ENCODE measurements at places on chromosomes 6 and 20.

DNA sequence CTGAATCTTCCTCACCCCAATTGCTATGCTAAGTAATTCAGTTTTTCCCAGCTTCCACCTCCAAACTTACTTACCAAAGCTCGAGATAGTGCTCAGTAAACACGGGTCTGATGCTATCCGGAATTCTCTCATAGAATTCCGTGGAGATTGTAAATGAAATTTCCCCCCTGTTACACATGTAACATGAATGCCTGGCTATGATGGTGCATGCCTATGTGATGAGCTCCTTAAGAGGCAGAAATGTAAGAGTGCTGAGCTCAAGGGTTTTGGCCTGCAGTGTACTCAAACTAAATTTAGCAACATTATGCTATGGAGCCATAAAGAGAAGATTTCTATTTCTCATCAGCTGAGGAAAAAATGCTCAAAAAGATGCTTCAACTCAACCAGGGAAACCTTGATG is 133.4 kb upstream of the FUT9 start:
- no peak for DNase-seq

GRCh38 chr6:34177181-34177591 is 31.3 kb upstream of the GRM4 start:
- no peak for DNase-seq

DNA sequence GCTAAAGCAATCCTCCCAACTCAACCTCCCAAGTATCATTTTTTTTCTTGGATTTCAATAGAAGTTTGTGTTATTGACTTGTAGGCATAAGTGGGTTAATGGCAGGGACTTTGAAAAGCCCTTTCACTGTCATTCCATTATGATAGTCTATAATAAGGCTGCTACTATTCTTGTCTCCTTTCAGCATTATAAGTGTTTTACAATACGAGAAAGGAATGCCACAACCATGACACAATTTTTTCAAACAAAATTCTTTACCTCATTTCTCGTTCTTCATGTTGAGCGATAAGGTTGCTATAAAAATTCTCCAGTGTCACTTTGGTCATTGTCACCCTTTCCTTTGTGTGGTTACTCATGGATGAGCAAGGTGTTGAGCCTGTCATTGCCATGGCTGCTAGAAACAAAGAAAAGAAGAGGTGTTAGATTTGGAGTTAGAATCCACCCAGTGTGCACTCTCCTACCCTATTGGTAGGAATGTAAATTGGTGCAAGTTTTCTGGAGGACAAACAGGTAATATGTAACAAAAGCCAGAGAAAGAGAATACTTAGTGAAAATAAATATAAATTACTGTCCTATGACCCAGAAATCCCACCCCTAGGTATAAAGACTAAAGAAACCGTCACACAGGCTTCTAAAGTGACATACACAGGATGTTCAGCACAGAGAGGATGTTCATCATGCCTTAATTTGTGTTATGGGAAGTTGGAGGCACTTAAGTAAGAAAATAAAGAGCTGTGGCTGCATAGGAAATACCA is 7.3 kb downstream of the STK38 start:
- DNase-seq = no peak

GRCh38 chr6:30882204-30882758 is 2.0 kb upstream of the DDR1 start:
- DNase-seq = no peak

- no peak for DNase-seq
Observed at GRCh38 chr6:19873031-19873430, 35.9 kb downstream of the ID4 start.

GRCh38 chr6:107264357-107264840 is 149.1 kb upstream of the BEND3 start:
- DNase-seq = no peak

DNA sequence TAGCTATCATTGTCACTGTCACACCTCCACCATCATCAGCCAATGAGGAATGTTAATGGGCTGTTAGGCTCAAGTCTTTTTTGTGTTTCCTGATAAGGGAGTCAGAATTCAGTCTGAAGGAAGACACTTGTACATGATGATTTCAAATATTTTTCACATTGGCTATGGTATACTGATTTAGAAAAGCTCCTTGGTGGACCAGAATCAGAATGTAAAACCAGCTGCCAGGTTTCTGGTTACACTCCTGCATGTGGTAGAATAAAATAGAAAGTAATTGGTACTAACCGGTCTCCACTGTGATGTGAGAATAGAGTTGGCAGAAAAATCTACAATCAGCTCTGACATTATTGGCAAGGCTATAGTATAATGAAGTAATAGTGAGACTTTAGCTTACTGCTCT is 10.7 kb downstream of the COL9A1 start:
- no peak for DNase-seq

DNA sequence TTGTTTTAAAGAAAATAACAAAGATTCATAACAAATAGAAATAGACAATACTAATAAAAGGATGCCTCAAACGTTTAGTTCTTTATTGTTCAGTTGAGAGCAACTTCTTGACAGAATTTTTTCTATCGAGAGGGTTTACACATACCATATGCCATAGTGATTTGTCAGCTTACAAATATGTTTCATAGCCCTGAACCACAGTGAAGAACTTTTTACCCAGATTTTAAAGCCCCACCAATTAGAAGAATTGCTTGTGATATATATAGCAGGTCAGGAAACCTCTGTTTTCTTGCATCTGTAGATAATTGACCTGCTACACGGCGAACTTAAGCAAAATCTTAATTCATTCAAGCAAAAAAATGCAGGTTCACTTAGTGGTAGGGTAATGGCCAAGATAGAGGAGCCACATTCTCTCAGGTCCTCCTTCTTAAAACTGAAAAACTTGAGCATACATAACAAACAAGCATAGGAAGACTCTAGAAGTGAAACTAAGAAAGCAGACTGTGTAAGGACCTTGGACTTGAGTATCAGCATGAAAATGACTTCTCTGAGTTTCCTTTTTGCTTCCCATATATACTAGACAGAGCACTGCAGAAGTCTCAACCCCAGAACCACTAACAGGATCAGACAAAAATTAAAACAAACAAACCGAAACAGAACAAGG is 39.5 kb downstream of the CRISP1 start:
- no peak for DNase-seq

DNA sequence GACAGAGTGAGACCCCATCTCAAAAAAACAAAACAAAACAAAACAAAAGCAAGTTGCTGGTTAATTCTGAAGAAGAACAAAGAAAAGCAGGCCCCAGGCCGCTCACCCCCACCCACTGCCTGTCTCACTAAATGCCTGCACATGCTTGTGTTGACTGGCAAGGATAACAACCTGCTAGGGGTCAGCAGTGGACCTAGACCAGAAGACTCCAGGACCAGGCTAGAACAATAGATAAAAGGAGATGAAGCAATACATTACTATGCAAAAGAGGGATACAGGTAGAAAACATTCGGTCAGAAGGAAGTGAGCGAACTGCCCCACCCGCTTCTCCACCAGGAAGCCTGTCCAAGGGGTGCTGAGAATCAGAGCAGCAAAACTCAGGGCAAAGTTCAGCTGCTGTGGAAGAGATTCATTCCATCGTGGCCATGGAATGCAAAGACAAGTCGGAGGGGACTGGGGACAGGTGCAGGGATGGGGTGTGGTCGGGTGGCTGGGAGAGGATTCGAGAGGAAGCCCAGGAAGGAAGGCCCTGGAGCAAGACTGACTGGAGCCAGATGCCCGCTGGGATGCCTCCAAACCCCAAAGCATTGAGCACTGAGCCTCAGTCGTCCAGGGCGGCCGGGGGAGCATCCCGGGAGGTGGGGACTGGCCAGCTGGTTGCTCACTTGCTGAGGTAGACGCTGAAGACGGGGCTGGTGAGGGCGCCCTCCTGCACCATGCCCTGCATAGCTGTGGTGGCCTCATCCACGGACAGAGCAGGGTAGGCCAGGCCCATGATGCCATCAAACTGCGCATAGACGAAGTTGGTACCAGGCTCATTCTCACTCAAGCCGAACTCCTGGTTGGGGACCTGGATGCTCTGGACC is 5.3 kb downstream of the PGC start:
- DNase-seq = no peak

DNA sequence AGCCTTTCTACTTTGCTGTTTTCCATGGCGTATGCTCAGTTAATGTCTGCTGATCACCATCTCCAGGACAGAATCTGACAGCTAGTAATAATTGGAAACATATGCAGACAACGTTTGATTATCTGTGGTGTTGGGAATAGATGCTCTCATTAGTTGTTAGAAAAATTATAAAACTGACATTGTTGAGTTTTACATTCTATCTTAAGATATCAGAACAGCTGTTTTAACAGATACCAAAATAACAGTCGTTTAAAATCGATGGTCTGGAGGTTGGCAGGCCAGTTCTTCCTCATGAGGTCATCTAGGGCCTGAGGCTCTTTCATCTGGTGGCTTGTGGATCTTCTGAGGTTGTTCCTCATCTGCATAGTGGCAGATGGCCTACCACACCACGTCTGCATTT is 137.6 kb downstream of the AIG1 start:
- no peak for DNase-seq

DNA sequence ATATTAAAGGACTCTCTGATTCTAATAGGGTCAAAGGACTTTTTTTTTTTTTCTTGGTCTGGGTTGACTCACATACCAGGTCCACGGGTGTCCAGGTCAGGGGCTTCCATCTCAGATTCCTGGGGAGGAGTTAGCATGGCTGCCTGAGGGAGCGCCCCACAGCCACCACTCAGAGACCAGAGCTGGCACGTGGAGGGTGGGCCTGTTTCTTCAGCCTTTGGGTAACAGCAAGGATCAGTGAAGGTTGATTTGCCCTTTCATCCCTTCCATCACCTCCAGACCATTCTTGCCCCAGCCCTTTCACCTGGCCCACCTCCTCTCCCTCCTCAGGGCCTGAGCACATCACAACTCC is 5.9 kb upstream of the GPSM3 start:
- DNase-seq = no peak

DNA sequence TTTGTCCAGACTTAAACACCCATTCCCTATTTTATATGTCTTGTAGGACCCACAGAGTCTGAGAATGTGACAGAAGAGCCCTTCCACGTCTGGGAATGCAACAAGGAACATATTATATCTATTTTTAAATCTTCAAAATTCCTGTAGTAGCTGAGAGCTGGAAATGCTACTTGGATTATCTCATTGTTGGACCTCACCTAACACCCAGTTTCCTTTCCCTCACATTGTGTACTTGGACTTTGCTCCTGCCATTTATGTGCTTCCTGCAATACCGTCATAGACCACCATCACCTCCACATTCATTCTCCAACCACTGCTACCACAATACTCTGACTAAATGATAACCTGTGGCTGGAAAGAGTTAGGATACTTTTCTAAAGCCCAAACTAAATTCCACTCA is 335.4 kb downstream of the COL12A1 start:
- DNase-seq = no peak

DNA sequence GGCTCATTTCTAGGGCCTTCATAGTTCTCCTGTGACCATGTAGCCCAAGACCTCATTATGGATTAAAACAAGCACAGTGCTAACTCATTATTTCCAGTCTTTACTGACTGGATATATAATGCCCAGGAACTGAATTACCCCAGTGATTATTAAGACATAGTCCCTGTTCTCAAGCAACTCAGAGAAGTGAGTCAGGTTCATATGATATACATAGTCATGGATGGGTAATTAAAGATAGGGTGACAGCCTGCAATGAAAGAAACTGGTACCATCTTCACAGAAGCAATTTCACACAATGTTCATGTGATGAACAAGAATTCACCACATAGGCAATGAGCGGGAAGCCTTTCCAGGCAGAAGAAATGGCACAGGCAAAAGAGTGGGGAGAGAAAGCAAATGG is 3.5 kb downstream of the TRIM27 start:
- DNase-seq = no peak

GRCh38 chr20:51335329-51335841 is 207.1 kb downstream of the NFATC2 start:
- no peak for DNase-seq

- DNase-seq = no peak
Observed at GRCh38 chr20:55446301-55446700, 559.0 kb downstream of the CBLN4 start.

DNA sequence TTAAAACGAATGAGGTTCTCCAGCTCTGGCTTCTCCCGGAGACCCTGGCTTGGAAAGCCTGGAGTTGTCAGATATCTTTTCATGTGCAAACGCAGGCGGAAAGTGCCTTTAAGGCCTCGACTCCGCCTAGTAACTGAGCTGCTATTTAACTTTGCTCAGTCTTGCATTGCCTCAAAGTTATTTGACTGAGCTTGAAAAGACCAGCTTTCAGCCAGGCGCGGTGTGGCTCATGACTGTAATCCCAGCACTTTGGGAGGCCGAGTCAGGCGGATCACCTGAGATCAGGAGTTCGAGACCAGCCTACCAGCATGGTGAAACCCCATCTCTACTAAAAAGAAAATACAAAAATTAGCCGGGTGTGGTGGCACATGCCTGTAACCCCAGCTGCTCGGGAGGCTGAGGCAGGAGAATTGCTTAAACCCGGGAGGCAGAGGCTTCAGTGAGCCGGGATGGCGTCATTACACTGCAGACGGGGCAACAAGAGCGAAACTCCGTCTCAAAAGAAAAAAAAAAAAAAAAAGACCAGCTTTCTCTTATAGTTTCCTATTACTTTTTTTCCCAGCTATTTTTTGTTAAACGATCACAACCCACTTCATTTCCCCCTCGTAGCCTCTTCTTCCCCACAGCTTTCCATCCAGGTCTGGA is 1.9 kb downstream of the GCNT2 start:
- no peak for DNase-seq

DNA sequence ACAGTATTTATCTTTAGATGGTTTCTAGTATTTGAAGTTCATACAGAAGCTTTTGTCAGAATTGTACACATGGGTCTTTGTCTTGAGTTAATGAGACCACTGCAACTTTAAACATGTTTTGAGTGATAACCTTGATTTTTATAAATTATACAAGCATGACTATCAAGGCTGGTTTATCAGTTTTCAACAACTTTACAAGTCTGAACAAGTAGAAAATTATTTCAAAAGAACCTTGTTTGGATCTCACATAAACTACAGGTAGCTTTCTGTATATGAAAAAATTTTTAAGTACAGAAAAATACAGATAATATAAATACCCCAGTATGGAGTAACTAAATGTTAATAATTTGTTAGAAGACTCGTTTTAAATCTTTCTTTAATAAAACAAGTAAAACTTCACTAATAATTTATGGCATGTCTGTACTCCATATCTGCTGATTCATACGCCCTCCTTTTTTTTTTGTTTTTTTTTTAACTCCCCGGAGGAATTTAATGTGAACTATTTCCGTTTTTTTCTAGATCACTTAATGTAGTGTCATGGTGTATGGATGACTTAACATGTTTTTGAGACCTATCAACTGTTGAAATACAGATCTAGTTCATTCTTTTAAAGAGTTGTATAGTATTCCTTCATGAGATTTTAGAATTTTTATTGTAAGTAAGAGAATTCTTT is 18.3 kb downstream of the VAPB start:
- no peak for DNase-seq

Data from dorsolateral prefrontal cortex (tissue), 122 donors.